Activated T-cell treated with anti-CD3 and anti-CD28 coated beads for 24 hours (primary cell): ENCODE measurements at places on chromosomes 12 and 14.

DNA sequence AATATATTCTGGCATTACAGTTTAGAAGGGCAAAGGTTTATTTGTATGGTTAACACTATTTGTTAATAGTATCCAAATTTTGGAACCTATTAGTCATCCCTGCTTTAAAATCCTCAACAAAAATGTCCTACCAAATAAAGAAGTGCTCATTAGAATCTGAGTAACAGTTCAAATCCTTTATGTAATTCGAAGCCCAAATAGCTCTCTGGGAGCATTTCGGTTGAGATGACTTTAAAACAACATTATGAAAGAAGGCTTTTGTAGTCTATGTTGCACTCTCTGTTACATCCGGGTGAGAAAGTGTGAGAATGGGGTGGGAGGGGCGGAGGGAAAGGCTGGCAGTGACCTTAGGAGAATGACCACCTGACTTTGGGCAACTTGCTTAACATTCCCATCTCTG, 59.7 kb downstream of the SLC38A1 start:
- no peak for DNase-seq

DNA sequence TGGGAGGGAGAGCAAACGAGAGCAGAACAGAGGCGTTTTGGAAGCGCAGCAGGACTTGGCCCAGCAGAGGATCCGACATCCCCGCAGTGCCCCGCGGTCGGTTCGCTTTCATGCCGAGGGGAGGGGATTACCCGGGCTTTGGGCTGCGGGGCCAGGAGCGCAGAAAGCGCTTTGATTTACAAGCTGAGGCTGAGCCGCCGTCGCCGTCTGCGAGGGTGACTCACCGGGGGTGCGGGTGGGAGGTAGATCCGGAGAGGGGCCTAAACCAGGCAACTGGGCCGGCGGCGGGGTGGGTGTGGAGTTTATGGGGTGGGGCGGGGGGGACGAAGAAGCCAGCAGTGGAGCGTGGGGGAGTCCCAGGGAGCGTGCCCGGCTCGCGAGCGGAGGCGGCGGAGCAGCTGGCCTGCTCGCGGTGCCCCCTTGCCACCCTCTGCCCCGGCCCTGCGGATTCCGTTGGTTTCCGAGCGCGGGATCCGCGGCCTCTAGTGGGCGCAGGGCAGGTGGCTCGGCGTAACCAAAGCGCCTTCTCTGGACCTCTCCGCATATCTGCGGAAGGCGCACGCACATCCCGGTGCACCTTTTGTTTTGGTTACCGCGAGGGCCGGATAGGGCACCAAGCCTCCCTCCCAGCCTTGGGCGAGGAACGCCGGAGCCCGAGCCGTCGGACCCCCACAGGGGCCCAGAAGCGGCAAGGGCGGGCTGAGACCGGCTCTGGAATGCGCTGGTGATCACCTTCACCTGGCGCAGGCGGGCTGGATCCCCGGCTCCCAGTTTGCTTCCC, 2.6 kb downstream of the SIX4 start:
- DNase-seq, result no peak

GRCh38 chr12:116434155-116435011, 124.8 kb upstream of the MAP1LC3B2 start:
- no peak for DNase-seq

DNA sequence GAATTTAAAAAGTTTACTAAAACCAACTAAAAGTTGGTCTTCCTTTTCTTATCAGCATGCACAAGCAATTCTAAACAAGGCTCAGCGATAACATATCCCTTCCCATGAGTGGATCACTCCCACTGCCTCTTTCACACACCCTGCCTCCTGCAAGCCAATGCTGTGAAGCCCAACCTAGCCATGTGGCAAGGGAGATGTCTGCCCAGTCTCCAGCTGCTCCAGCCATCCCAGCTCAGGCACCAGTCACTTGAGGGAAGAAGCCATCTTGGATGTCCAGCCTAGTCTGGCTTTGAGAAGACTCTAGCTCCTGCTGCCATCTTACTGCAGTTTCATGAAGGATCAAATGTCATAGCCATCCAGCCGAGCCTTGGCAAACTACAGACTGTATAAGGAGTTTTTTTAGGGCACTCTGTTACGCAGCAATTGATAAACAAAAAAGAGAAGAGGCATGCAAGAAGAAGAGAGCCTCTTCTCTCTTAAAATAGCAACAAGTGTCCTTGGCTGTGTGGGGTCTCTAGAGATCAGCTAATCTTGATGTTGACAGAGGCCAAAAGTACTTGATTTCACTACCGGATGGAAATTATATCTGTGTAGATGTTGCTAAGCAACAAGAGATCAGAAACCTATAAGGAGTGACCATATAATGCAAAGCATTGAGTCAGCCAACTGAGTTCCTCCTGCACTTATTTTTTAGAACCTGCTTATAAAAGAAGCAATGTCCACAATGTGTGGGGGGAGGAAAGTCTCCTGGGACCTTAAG, 108.9 kb downstream of the PTCSC3 start:
- DNase-seq, result no peak

DNA sequence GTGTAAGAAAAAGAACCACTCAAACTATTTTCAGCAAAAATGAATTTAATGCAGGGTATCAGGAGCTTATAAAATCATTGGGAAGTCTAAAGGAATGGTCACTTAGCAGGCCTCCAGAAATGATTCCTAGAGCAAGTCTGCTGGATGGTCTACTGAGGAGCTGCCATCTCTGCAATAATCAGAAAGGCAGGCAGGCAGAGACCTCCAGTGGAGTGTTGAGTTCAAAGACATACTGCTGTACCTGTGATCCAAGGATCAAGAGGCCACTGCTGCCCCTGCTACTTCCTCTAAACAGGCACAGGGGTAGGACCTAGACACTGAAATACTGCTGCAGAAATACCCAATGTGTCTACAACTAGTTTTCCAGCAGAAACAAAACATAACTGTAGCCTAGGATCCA, 14.5 kb upstream of the KICS2 start:
- DNase-seq, result no peak

DNA sequence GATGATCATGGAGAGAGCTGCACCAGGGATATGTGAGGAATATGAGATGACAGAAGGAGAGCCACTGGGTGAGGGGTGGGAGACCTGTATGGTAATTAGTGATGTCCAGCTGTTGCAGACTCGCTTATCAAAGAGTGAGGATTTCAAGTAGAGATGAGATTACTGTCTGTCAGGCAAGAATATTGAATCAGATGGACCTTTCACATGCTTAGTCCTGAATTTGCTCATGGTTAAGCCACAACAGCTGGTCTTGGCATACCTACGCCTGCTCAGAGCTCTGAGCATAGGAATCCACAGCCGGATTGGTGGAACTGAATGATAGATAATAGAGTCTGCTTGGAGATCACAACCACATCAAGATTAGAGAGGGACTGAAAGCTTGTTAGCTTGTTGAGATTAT, 115.2 kb upstream of the ARHGAP5 start:
- DNase-seq, result no peak

DNA sequence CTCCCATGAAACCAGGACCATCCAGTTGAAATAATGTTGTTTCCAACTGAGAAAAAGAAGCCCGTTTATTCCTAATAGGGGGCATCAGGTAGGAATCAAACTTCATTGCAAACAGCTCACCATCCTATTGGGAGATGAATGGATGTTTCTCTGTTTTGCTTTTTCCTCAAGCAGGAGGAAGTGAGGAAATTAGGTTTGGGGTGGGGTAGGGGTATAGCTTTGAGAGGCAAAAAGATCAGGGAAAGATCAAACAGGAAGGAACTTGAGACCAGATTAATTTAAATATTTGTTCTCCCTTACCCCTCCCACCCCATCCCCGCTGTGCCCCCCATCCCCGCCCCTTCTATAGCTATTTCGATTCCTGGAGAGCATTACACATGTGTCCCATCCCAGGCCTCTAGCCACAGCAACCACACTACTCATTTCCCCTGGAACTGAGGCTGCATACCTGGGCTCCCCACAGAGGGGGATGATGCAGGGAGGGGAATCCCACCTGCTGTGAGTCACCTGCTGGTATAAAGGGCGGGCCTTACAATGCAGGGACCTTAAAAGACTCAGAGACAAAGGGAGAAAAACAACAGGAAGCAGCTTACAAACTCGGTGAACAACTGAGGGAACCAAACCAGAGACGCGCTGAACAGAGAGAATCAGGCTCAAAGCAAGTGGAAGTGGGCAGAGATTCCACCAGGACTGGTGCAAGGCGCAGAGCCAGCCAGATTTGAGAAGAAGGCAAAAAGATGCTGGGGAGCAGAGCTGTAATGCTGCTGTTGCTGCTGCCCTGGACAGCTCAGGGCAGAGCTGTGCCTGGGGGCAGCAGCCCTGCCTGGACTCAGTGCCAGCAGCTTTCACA, at the start of gene IL23A:
TSS of gene IL23A (plus strand) at position 577 of the 850 bp plus-strand sequence. CDS start at position 738, 161 bp downstream.
- peak; percentile 85 for DNase-seq
